ENCODE measurements at places on chromosomes 5 and 9. TPM values are rescaled to one million over a fixed set of nuclear protein-coding genes. Genes with fewer than 3 reads are reported as not detected.
A peak's percentile ranks its signal among the peaks of the same experiment; 100 is the strongest.

DNA sequence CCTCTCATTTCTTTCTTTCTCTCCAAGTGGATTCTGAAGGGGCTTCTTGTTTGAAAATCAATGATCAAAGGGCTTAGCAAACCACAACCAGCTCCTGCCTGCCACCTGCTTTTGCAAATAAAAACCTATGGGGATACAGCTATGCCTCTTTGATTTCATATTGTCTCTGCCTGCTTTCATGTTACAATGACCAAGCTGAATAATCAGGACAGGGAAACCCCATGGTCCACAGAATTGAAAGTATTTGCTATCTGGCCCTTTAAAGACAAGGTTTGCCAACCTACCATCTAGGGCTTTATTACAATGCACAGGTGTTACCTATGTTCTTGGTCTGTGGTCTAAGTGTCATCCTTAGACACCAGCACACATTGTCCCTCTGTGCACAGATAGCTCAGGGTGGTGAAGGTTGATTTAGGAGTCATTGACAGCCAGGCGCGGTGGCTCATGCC is 28.8 kb upstream of the PLIN2 start:
- no peak for DNase-seq

- DNase-seq = no peak
These were observed 25.5 kb downstream of the ABHD17B start for GRCh38 chr9:71885467-71885866.

DNA sequence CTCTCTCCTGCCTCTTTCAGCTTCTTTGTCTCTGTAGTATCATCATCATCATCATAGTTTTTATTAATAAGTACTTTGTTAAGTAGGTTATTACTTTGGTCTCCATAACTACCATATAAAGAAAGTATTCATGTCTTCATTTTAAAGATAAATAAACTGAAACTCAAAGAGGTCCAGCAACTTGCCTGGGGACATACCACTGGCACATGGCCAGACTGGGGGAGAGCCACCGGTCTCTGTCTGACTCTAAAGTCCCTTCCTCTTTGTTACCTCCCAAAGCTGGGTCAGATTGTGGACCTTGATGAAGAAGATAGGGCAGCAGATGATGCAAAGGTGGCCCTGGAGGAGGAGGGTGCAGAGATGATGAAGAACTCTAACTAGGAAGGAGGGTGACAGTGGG is 8.5 kb downstream of the CDX1 start:
- no peak for DNase-seq

- DNase-seq = no peak
These were observed 41.2 kb upstream of the PTGS1 start for GRCh38 chr9:122329597-122329996.

DNA sequence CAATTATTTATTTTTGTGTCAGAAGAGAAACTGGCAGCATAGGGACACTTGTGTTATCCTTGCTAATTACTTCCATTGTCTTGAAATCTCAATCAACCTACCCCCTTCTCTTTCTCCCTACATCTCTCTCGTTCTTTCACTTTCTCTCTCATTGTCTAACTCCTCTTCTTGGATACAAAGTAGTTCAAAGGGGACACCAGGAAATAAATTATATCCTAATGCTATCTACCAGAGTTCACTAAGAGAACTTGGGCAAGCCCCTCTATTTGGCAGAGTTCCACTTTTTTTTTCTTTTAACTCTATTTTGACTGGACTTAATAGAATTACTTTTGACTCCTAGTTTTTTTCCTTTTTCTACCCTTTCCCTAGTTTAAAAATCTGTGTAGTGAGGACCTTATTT is 102.2 kb downstream of the MEF2C start:
- no peak for DNase-seq

DNA sequence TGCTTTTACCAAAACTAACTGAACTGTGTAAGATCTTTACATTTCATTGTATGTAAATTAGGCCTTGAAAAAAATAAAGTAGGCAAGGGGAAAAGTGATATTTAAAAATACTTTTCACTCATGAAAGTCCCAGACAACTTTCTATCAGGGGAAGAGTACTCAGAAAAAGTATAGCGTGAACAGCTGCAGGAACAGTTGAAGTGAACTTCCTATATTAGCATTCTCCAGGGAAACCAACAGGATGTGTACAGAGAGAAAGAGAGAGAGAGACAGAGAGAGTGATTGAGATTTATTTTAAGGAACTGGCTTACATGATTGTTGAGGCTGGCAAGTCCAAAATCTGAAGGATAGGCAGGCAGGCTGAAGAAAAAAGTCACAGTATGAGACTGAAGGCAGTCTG is 42.0 kb downstream of the ERMP1 start:
- DNase-seq = no peak

- DNase-seq = no peak
These were observed 300.9 kb downstream of the MRPS30 start for GRCh38 chr5:45109636-45110035.

DNA sequence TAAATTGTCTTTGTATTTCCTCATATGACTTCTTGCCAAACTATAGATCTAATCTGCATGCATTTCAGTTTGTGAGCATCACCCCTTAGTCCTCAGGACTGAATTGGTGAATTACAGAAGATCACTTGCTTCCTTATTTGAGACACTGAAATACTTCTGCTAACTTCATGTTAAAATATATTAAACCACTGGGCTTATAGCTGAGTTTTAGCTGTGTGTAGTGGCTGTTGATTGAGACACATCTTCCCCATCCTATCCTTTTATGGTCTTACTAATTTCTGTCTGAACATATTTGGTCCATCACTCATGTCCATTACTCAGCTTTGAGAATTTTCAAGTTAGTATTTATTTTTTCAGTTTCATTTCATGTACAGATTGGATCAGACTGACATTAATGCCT is 295.9 kb downstream of the PSAT1 start:
- peak; percentile 78 for DNase-seq

DNA sequence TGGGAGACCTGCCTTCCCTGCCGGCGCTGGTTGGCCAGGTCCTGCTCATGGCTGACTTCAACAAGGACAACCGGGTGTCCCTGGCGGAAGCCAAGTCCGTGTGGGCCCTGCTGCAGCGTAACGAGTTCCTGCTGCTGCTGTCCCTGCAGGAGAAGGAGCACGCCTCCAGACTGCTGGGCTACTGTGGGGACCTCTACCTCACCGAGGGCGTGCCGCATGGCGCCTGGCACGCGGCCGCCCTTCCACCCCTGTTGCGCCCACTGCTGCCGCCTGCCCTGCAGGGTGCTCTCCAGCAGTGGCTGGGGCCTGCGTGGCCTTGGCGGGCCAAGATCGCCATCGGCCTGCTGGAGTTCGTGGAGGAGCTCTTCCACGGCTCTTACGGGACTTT is 10.6 kb downstream of the DIPK1B start:
- DNase-seq = no peak

DNA sequence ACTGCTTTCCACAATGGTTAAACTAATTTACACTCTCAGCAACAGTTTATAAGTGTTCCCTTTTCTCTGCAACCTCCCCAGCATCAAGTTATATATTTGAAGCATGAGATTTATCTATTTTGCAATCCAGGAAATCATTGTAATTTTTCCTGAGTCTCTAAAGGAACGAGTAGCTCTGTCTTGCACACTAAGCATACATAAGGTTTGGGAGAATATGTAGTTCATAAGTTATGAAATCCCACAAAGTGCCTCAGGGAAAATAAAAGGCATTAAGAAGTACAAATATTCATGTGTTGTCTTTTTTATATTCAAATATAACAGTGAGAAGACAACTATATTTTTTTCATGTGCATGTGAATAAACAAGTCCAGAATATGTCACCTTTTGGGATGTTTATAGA is 377.1 kb upstream of the RORB start:
- DNase-seq = no peak

DNA sequence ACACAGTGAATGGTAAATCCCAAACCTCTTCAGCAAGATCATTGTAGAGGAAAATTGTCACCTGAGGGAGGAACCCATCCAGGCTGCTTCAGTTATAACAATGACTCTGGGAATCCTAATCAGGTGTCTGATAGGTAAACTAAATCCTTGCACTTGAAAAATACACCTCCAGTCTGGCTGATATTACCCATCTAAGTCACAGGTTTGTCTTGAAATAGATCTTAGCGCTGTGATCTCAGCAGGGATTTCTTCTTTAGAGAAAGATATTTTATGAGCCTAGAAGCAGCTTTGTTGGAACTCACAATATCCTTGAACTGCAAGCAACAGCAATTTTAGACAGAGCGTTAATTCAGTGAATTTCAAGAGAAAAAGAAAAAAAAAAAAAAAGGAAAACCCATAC is 149.7 kb downstream of the SGCD start:
- DNase-seq = no peak

GRCh38 chr5:119200795-119201194 is 129.9 kb downstream of the DMXL1 start:
- no peak for DNase-seq

GRCh38 chr9:88995200-88995577 is 3.9 kb downstream of the S1PR3 start:
- no peak for DNase-seq

- peak; percentile 49 for DNase-seq
These were observed 4.8 kb downstream of the ATP6V1G1 start for GRCh38 chr9:114592356-114592755.

GRCh38 chr5:157381746-157382145 is 78.3 kb upstream of the NIPAL4 start:
- DNase-seq = no peak

SLIT3 gene
- total RNA-seq = 0.18 TPM

TAF11L5 gene
- total RNA-seq = not detected

OGN gene
- not detected for total RNA-seq

FAM114A2 gene
- total RNA-seq = 36.4 TPM

PCDHB12 gene
- total RNA-seq = under 0.01 TPM

All from IMR-90 (cell line).